GM06990 (cell line): ENCODE measurements at places on chromosomes 5 and 9.

- peak; percentile 91 for DNase-seq
Measured at GRCh38 chr9:129823935-129824601, at the start of gene TOR1A. Gene TOR1A (minus strand): TSS chr9:129824136. CDS start chr9:129824085, 51 bp downstream.

DNA sequence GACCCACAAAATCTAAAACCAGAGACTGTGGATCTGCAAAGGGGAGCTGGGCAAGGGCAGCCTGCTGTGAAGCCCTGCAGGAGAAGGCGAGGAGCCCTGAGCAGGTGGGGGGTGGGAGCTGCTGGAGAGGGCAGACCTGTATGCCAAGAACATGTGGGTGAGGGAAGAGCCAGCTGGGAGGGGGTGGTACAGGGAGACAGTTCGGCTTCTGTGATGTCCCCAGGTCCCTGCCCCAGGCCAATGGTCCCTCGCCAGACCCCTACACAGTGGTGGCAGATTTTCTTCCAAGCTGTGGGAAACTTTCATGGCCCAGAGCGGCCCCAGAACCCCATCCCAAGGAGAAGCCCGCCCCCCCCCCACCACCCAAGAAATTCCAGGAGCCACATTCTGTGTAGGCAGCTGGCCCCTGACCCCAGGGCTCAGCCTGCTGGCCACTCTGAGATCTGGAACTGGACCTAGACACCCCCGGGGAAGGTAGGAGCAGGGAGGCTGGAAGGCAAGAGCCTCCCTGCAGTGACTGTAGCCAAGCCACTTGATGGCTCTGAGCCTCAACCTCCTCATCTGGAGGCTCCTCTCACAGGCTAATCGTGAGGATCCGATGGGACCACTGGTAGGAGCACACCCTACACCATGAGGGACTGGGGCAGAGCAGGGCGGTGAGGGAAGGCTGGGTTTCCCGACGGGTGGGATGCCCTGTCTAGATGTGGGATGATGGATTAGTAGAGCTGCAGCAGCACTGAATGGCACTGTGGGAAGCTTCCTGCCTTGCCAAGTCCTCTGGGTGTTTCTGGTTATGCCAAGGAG, 22.6 kb upstream of the CSF1R start:
- DNase-seq = no peak

DNA sequence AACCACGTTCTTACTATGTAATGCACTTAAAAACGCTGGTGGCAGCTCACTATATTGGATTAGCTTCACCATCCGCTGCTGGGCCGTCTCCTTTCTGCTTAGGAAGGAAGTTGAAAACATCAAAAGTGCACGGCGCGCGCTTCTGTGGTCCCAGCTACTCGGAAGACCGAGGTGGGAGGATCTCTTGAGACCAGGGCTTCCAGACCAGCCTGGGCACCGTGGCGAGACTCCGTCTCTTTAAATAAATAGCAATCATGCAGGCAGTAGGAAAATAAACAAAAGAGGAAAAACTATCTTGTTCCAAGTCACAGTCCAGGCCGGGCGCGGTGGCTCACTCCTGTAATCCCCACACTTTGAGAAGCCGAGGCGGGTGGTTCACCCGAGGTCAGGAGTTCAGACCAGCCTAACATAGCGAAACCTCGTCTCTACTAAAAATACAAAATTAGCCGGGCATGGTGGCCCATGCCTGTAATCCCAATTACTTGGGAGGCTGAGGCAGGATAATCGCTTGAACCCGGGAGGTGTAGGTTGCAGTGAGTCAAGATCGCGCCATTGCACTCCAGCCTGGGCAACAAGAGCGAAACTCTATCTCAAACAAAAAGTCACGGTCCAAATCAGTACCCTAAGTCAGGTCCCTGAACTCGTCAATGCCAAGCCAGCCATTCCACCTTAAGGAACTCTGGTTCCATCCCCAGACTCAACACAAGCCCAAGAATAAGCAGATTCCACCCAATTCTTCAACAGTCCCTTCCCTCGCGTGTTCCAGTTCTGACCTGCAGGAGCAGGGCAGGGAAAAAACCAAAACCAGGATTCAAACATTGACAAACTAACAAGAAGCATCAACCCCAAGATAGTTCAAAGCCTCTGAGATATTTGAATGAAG, 1.0 kb upstream of the GOLGA1 start:
- DNase-seq = no peak

GRCh38 chr5:157801-158200, 33.5 kb upstream of the LRRC14B start:
- no peak for DNase-seq

- no peak for DNase-seq
Measured at GRCh38 chr9:22416692-22417060, 29.9 kb upstream of the DMRTA1 start.

DNA sequence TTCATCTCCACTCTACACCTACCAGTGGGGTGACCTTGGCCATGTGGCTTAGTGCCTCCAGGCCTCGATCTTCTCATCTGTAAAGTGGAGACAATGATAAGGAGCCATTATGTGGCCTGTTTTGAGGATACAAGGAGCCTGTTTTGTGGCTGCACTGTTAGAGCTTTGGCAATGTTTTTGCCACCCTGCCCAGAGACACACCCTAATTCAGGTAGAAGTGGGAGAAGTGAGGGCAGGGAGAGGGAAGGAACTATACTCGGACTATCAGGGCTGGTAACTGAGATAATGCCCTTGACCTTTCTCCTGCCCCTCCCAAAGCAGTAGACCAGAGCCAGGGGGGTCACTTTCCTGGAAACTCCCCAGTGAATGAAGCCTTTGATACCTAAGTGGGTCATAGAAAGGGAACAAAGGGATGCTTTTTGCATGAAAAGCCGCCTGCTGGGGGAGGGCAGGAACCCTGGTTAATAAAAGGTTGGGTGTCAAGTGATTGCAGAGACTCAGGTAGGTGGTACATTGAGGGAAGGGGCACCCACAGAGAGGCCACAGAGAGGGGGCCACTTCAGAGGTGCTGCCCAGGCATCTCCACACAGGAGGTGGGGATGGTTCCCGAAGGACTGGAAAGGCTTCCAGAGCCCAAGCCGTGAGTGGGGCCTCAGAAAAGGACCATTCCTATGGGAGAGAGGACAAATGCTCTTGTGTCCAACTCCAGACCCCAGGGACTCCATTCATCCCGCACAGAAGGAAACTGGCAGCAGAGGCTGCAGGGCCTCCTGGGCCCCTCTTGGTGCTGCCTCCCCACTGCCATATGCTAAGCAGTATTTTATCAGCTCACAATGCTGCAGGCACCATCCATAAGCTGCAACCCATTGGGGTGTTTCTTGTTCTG, 42.3 kb upstream of the VDAC1 start:
- DNase-seq = no peak

- no peak for DNase-seq
Measured at GRCh38 chr5:135139381-135140134, 105.5 kb upstream of the PITX1 start.

GRCh38 chr5:133995883-133996563, 8.8 kb downstream of the VDAC1 start:
- DNase-seq = no peak

DNA sequence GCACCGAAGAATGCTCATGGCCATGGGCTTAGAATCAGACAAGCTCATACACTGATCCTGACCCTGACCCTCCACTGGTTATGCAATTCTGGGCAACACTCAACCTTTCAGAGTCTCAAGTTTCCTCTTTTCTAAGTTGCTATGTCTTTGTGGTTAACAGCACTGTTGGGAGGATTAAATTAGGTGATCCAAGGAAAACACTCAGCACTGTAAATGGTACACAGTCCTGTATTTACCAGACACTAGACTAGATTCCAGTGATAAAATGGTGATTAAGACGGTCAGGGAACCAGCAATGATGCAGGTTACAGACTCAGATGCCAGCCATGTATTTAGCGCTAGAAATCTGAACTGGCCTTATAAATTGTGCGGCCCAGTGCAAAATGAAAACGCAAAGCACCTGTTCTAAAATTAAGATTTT, 8.1 kb downstream of the ARL15 start:
- DNase-seq = no peak

DNA sequence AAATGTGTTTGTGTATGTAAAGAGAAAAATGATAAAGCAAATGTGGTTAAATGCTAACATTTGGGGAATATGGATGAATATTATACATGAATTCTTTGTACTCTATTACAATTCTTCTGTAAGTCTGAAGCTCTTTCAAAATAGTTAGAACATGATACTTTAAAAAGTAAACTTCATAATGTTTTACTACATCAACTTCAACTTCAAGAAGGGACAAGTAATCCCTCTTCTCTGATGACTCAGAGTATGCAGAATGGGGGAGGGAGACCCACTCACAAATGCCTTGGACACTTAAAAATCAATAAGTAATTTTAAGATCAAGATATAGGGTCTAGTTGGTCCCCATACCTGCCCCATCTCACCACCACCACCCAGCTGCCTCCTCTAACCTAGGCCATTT, 162.4 kb downstream of the ESM1 start:
- DNase-seq = no peak

DNA sequence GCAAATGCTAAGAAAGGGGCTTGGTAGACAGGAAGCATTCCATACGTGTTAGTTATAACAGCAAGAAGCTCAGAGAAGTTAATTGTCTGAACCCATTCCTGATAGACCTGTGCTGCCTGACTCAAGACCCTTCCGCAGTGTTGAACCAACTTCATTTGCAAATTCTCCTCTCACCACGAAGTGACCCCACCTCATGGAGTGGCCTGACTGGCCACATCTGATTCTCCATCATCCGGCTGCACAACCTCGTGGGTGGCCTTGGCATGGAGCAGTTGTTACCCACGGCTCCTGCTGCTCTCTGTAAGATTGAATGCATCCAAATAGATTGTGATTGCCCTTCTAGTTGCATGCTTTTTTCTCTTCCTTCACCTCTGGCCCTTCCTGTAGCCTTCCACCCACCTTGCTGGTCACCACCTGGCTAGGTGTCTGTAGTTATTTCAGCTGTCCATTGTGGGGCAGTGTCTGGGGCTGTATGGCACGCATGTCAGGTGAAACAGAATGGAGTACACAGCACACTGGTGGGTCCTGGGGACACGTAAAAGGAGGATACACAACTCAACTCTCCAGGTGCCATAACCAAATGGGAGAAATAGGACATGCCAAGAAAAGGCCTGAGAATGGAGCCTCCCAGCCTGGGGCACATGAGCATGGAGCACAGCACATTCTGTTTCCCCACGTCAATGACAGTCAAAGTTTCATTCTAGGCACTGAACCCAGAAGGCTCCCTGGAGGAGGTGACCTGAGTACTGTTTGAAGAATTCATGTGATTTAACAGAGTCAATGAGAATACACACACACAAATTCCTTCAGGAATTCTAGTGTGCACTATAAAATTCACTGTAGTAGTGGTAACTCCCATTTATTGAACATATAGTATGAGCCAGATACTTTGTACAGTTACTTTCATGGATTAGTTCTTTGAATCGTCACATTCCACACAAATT, 70.5 kb upstream of the PTCH1 start:
- no peak for DNase-seq
